ENCODE measurements at places on chromosomes 2 and 18.

DNA sequence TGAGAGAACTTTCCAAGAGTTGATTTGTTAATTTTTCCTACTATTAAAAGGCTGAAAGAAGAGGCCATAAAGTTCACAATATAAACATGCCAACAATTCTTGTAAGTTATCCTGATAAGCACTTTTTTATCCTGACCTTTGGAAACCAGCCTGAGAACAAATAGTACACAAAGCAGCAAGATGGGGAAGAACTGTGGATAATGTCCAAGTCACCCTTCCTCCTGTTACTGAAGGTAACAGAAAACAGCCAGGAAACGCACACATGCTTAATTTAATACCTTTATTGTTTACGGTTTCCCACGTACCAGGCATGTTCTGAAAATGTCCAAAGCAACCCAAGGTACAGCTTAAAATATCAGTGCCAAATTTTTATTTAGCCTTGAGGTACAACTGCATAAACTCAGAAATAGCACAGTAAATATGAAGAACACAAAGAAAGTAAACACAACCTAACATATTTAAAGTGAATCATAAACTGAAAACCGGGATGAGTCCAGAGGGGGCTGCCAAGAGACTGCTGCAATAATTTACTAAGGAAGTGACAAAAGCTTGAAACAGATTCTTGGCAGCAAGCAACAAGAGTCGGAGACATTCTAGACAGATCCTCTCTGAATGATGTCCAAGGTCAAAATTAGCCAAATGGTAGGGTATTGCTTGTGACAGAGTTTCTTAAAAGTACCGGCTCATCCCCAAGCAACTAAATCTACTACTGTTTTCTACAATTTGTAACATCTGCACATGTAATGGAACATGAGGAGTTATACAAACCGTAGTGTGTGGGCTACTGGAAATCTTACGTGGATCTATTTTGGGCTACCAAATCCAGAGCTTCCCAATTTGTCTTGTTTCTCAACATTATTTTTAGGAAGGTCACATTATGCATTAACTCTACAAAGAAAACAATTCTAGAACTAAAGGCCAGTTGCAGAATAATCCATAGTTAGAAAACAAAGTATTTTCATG is 93.2 kb downstream of the CABYR start:
- no peak for DNase-seq

DNA sequence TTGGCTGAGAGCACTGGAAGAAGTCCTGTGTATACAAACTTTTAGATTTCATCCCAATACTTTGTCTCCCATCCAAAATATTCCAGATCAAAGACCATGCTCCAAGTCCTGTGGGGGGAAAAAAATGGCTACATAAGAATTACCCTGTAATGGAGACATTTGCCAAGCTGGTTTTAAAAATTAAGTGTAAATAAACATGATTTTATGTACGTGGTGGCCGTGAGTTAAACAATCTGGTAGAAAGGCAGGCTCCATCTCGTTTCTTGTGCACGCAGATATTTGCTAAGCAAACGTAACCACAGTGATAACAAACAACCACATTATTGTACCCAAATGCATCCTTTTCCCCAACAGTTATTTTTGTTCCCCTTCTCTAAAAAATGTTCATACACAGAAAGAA is 176.4 kb downstream of the ZNF516 start:
- DNase-seq = no peak

DNA sequence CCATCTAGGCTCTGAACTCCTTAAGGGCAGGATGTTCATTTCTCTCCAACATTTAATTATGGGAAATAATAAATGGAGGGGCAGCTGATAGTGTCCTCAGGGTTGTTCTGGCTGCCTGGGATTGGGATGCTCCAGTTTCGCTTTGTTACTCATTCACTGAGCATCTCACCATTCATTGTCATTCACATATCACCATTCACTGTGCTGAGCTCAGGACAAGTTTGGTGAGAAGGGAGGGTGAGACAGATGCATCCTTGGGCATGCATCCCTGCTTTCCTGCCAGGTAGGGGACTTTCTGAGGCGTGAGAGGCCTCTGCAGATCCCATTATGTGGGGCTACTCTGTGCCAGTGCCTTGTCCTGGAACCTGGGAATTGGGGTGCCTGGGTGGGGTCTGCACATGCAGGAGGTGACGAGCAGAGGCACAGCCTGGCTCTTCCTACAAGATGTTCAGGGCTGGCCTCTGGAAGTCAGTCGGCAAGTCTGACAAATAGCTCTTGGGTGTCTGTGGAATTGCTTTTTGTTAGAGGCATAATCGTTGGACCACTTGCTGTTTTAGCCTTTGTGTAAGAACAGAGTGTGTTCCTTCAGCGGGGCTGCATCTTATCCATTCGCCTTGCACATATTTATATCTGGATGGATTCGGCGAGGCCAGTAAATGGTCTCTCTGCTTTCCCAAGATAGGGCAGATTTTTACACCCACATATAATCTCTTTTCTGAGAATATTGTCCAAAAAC is 323.2 kb upstream of the THSD7B start:
- DNase-seq = no peak

- DNase-seq = no peak
Measured at GRCh38 chr2:232652505-232652851, 19.1 kb downstream of the EFHD1 start.

DNA sequence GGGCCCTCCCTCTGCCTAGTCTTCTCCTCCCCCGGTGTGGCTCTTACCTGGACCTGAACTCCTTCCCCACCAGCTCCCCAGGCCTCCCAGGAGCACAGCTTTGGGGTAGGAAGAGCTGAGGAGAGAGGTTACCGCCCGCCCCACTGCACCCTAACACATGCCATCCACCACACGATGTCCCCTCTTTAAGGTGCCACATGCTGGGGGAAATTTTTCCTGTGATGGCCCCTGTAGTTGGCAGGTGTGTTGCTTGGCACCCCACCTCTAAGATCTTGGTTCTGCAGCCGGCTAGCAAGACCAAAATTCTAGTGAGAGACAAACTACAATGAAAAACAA is 6.9 kb upstream of the TEX261 start:
- DNase-seq = no peak

DNA sequence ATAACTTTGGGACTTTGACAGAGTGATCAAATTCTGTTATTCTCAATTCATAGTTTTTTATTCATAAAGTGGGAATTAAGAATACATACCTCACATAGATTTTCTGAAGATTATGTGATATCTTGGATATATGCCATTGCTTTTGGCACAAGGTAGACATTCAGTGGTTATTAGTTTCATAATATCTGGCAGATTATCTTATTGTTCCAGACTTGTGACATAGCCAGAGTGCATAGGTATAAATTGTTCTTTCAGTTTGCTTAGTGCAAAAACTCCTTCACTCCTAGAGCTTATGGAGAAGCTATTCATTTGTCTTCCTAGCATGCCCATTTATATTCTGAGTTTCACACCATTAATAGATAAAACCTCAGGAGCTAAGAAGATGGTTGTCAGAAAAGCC is 222.0 kb downstream of the KCNE4 start:
- DNase-seq = no peak

DNA sequence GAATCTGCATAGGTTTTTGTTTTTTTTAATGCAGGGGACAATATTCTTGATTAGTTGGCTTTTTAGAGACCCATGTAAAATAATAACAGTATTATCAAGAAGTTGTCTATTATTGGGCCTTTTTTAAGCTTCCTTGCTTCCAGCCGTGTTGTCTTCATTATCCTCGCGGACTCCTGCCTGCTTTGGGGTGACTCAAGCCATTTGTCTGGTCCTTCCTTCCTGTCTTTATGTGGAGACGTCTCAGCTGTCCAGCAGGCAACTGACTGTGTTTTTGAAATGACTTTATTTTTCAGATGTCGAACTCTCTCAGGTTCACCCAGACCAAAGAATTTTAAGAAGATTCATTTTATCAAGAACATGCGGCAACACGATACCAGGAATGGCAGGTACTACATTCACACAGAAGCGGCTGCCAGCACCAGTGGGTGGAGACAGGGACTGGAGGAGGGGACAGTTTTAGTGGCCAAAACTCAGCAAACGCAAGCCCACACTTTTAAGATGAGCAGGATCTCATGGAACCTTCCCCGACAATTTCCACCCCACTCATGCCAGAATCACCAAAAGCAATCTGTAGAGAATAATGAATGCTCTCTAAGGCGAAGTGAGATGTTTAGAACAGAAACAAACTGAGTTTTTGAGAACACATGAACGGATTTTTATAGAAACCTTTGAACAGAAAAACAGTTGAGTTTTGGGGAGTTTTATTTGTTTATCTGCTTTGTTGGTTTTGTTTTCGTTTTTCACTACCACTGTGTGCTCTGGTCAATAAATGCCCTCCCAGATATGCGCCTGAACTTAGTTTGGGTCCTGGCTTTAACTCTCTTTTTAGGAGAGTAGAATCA is 59.1 kb downstream of the CABLES1 start:
- DNase-seq = no peak

GRCh38 chr2:75464348-75464946 is 96.3 kb downstream of the EVA1A start:
- no peak for DNase-seq

GRCh38 chr2:124702777-124703176 is 677.7 kb downstream of the CNTNAP5 start:
- DNase-seq = no peak

DNA sequence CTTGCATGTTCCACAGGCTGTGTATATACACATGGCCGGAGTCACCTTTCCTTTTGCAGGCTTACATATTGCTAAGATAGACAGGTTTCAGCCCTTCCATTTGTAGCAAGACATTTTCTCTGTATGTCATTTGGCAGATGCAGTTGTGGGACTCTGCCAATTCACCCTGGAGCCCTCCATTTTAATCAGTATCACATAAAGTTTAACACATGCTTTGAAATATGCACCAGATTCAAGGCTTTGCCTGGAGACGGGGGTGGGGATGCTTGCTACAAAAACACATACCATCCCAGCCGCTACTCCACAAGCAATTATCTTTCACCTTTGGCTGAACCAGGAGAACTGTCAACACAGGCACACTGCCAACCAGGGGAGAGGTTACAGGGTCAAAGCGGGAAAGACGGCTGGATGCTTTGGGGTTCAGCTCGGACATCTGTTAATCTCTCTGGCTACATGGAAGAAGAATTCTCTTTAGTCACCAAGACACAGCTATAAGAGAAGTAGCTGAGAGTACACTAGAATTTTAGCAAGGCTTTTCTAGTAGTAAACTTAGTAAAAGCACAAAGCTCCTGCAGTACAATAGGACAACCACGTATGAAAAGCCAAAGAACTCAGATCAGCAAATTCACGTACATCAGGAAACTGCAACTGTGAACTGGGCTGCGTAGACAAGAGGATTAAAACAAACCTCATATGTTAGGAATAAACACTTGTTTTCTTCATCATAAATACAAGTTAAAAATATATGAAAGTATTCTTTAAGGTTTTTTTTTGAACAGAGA is 130.9 kb downstream of the EXOC6B start:
- no peak for DNase-seq

DNA sequence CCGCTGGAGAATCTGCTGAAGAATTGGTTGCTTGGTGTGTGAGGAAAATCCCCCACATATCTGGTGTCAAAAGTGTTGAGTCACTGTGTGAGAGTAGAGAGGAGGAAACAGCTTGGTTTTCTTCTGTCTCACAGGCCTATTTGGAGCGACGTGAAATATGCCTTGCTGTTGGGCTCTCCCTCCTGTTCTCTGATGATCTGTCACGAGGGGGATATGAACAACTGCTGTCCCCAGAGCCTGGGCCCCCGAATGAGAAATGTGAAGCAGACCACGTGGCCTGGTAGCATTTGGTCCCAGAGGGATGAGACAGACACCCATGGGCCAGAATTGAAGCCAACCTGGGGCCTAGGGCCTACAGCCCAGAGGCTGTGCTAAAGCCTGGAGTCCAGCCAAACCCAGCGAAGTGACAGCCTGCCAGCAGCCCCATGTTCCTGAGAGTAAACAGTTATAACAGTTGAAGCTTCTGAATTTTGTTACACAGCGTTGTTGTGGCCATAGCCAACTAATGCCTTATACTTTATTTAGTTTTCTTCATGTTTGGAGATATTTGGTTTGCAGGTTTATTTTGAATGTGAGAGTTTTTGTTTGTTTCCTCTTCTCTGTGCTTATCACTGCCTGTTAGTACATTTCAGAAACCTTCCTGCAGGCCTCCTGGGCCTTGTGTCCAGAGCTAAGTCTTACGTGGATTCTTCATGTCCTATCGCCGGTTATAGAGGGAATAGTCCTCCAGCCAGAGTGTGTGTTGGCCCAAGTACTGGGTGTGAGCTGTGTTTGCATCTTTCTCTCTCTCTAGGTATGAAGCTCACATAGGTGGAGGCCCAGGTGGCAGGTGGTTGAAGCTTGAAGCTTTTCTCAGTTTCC is 18.7 kb upstream of the COLEC12 start:
- no peak for DNase-seq

DNA sequence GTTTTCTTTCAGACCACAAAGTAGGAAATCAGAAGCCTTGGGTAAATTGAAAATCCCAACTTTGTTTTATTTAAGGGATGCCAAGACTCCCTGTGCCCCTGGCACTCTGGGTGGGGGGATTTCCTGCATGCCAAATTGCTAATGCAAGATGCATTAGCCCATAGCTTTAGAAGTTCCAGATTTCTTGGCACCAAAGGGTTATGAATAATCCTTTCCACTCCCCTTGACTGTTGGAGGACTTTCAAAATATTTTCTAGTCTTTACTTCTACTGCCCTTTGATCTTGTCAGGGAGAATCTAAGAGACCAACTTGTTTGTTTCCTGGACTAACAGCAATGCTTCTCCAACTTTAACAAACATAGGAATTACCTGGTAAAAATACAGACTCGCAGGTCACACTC is 81.8 kb upstream of the TGIF1 start:
- no peak for DNase-seq

DNA sequence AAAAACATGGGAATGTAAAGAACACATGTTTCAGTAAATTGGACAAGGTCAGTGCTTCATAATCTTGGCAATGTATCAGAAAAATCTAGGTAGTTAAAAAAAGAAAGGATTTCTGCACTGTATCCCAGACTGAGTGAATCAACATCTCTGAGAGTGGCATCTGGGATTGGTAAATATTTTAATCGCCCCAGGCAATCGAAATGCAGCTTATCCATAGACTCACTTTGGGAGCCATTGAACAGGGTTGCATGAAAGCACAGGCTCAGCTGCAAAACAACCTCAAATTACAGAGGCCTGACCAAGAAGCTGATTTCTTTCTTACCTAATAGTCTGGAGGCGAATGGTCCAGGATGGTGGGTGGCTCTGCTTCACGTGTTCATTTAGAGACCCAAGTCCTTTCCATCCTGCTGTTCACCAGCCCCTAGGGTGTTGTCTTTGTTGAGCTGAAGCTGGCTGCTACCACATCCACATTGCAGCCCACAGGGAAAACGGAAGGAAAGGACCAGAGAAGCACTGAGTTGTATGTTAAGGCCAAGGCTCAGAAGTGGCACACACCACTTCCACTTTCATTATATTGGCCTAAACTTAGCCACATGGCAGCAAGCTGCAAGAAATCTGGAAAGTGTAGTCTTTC is 59.0 kb downstream of the MOGAT1 start:
- no peak for DNase-seq

DNA sequence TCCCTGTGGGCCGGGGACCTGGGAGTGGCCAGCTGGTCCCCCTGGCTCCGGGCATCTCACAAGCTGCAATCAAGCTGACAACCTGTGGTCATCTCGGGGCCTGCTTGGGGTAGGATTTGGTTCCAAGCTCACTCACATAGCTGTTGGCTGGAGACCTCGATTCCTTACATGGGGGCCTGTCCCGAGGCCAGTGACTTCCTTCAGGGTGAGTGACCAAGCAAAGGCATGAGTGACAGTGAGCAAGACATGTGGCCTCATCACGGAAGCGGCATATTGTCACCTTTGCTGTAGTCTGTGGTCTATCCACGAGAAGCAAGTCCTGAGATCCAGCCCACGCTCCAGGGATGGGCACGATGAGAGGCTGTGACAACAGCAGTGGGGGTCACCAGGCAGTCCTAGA is 131.4 kb upstream of the ID2 start:
- DNase-seq = no peak
